HL-60 (cell line): ENCODE measurements at places on chromosomes 4 and X.

GRCh38 chr4:121154103-121154515 is 10.0 kb downstream of the TNIP3 start:
- DNase-seq, result peak; percentile 56

DNA sequence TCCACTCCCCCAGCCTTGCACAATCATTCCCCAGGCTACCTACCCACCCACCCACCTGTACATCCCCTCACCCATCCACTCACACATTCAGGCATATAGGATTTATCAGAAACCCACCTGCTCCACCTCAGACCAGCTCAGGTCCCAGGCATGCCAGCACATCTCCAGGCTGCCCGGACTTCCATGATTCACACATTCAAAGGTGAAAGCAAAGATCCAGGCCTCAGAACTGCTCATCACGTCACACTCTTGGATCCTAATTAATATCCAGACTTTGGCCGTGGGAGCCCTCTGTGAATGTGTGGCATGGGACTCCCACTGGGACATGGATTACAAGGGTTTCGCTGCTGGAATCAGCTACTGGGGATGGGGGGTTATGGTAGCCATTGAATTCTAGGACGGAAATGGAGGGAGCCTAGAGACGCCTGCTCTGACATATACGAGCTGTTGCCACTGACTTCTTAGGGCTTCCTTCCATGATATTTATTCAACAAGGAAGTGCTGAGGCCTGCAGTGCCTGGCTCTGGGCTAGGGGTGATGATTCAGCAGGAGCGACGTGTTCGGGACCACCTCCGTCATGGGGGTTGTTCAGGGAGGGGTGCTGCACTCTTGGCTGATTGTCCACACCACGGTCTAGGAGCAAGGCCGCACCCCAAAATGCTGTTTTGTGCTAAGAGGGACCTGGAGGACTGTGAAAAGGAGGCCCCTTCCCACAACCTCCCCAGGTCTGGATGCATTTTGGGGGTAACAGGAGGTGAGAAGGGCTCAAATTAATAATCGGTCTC is 56.9 kb upstream of the ADRA2C start:
- no peak for DNase-seq

- DNase-seq, result no peak
Observed at GRCh38 chr4:143046454-143046853, 138.3 kb upstream of the USP38 start.

DNA sequence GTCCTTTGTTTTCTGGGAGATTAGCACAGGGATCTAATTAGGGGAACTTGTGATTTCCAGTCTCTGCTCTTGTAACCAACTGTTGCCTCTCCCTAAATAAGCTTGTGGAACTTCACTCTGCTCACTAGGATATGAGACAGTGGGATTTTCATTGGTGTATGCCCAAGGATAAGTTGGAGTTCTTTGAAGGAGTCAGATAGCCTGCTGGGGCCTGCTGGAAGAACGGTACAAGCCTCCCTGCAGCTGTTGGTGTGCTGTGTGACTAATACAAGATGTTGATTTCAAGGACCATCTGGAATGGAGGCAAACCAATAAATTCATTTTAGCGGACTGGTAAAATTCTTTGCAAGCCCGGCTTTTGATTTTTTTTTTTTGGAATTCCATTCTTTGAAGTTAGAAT is 167.0 kb downstream of the AASDH start:
- no peak for DNase-seq

- DNase-seq, result no peak
Observed at GRCh38 chrX:132692526-132692925, 203.7 kb upstream of the MBNL3 start.

- DNase-seq, result no peak
Observed at GRCh38 chr4:54268151-54268550, 39.1 kb downstream of the PDGFRA start.

GRCh38 chr4:187209921-187210613 is 486.4 kb upstream of the FAT1 start:
- DNase-seq, result no peak
